ENCODE measurements at places on chromosomes 6 and 20.

DNA sequence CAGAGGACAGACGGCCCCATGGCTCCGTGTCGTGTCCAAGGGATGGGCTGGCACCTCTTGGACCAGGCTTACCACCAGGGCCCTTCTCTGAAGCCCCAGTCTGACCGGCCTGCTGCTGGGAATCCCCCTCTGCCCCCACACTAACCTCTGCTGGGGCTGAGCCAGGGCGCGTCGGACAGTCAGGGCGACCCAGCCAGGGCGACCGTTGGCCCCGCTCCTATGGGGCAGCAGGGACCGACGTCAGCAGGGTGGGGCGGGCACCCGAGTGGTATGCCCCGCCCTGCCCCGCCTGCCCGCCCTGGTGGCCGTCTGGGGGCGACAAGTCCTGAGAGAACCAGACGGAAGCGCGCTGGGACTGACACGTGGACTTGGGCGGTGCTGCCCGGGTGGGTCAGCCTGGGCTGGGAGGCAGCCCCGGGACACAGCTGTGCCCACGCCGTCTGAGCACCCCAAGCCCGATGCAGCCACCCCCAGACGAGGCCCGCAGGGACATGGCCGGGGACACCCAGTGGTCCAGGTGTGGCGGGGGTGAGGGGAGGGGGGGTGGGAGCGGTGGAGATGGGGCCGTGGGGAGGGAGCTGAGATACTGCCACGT, at the start of gene SLC17A9:
Gene SLC17A9, plus strand, starts transcription at position 337 of the 595 bp plus-strand sequence. Its CDS starts 122 bp downstream, at position 459.
- DNase-seq: peak; percentile 65

DNA sequence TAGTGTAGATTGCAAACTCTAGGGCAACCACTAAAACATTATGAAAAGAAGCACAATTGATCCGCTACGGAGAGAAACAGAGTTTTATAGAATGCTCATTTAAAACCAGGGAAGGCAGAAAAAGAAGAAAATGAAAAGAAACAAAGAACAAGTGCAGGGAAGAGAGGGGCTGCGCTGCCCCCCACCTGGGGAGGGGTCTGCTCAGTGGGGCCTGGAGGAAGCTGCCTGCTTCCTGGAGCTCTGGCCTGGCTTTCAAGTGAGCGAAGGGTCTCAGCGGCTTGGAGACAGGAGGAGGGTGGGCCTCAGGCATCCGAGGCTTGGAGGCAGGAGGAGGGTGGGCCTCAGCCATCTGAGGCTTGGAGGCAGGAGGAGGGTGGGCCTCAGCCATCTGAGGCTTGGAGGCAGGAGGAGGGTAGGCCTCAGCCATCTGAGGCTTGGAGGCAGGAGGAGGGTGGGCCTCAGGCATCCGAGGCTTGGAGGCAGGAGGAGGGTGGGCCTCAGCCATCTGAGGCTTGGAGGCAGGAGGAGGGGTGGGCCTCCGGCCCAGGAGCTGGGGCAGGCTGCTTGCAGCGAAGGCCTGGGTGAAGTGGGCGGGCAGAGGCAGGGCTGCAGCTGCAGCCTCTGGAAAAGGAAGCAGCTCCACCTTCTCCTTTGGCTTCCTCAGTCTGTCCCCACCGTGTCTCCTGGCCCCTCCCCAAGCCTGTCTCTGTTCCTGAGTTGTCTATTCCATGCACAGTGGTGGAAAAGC, 406.3 kb downstream of the TAF4 start:
- DNase-seq: no peak

DNA sequence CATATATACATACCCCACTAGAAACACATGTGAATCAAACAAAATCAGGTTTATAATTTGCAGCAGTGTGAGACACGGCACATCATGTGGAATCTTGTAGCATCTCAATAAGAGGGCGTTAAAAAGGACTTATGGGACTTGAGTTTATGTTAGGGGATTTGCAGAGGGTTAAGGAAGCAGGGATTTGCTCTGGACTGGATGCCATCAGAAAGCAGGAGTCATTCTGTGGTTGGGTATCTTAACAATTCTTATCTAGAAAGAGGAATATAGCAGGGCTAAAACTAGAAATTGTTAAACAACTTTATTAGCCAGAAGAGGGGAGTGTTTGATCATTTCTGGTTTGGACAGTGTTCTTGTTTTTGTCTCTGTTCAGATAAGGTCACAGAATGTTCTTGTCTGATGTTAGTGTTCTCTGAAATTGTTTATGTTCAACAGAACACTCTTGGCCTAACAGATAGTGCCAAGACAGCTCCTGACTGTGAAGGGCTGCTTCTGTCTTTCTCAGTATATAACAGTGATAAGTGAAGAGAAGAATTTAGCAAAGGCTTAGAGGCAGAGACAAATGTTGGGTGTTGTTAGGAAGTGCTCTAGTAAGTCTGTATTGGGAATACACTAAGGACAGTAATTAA, 39.2 kb downstream of the LIN28B start:
- DNase-seq: no peak

GRCh38 chr6:89941031-89941762, 46.9 kb downstream of the GJA10 start:
- DNase-seq: no peak

DNA sequence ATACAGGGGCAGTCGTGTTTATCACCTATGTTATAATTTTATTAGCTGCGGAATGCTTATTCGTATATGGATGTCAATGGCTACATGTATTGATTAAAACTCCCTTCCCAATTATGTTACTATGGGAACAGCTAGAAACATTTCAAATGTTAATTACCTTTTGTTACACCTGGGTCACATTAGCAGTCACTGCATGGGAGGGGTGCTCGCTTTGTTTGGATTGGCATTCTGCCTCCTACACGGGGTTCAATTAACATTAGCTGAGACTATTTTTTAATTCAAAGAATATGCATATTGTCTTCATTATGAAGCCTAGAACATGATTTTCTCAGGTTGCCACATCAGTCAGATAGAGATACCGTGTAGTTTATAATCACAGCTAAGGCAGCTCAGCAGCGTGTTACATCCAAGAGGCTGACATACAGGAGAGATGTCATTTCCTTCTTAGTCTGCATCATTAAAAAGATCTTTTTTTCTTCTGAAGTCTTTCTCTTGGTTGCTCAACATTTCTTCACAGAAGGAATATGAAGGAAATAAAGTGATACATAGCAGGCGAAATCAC, 76.2 kb upstream of the RPS6KA2 start:
- no peak for DNase-seq

DNA sequence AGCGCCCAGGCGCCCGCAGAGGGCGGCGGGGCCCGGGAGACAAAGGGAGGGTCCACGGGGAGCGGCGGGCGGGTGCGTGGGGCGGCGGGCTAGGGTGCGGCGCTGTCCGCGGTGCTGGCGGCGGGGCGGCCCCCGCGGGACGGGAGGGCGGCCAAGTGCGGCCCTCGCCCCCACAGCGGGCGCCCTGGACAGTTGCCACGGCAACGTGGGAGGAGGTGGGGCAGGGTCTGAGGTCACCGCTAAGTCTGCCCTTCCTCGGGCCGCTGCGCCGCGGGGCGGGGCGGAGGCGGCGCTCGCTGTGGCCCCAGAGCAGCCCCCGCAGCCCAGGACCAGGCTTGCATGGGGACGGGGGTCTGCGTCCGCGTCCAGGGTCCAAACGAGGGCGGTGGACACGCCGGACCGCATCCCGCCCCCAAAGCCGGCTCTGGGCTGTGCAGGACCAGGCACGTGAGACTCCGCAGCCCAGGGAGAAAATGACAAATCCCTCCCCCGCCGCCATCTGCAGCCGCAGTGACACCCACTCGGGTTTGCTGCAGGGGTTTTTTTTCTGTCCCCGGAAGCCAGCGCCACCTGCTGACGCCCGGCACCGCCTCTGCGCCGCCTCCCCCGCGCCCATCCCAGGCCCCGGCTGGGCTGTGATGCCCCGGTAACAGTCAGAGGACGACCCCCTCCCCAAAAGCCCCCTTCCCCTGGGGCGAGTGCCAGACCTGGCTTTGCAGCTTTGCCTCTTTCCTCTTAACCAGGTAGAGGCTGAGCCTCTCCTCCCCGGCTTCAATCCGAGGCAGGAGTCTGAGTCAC, 36.8 kb downstream of the YTHDF1 start:
- DNase-seq: peak; percentile 64

- DNase-seq: no peak
Observed at GRCh38 chr20:38209054-38209675, 44.1 kb upstream of the TGM2 start.

DNA sequence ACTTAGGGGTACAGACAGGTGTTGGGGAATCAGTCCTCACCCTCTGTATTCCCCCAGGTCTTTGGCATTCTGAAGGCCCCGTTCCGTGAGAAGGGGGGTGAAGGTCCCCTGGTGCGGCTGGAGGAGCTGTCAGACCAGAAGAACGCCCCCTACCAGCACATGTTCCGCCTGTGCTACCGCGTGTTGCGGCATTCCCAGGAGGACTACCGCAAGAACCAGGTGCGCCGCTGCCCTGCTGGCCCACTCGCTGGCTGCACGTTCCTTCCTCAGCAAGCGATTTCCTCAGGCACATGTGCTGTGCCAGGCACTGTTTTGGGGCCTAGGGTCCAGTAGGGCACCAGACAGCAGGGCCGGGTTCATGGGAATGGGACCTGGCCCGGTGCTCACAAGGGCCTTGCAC, 44.4 kb downstream of the UQCC2 start:
- no peak for DNase-seq

- no peak for DNase-seq
Observed at GRCh38 chr6:83126807-83127206, 59.3 kb downstream of the DOP1A start.

DNA sequence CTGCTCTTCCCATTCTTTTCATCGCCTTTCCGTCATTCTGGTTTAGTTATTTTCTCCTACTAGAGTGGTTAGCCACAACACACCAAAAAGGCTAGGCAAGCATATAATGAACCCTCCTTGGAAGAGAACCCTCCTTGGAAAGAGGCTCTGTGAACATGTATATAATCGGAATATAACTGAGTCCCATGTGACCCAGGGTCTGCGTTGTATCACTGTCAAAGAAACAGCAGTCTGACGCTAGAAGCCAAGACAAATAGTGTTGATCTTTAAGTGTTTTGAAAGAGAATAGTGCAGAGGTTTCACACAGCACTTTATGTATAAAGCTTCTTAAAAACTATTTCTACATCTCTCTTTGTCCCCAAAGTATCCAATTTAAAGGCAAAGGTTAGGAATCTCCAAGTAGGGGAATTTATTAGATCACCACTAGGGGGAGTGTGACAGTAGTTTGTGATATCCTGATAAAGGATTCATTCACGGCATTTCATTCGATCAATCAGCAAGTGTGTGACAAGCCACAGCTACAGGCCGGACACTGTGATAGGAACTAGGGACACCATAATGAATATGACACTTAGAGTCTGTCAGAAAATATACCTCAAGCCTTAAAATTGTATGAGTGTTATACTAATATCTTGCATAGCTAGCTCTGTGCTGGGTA, 395.3 kb downstream of the CD109 start:
- DNase-seq: no peak

DNA sequence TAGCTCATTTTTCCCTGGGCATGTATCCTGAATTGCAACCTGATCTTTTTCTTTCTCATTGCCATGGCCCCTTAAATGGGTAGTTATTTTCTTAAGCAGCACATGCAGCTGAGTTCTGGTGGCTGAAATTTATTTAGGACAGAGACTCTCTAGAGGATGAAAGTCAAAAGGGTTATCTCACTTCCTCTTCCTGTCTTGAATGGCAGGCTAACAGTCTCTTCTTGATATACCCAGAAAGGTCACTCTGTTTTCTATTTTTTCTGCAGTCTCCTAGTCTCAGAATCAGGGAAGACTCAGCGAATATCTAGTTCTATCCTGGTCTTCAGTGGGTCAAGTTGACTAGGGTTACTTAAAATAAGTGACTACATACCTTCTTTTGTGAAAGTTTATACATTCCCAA, 243.3 kb downstream of the EPHA7 start:
- DNase-seq: no peak

DNA sequence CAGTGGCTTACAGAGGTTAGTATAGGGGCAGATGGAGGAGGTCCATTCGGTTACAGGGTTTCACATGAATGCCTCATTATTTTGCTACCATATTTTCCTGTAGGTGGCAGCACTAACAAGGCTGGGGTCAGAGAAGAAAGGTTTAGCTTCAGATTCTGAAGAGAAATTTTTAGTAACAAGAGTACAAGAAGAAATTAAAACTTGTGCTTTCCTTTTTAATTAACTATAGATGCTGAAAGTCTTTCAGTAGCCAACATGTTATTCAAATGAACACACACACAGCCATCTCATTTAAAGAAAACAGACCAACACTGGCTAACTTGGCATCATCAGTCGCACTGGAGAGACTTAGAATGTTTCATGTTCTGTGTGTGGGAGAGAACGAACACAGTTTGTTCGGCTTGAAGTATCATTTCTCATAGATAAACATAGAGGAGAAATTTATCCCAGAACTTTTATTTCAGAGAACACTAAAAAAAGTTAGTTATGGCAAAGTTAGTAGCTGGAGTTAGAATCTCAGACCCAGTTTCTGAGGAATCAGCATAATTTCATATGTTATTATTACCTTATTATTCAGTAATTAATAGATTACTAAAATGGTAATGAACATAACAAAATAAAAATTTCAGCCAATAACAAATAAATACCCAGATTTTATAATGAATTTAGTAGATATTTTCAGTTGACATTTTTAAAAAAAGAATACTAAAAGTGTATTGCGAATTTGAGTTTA, 314.0 kb upstream of the RSPO3 start:
- DNase-seq: no peak

- DNase-seq: no peak
Observed at GRCh38 chr6:155543166-155543847, 87.7 kb upstream of the NOX3 start.

- no peak for DNase-seq
Observed at GRCh38 chr6:149209871-149210775, 107.4 kb upstream of the TAB2 start.

GRCh38 chr6:143363299-143363698, 87.2 kb downstream of the ADAT2 start:
- no peak for DNase-seq

DNA sequence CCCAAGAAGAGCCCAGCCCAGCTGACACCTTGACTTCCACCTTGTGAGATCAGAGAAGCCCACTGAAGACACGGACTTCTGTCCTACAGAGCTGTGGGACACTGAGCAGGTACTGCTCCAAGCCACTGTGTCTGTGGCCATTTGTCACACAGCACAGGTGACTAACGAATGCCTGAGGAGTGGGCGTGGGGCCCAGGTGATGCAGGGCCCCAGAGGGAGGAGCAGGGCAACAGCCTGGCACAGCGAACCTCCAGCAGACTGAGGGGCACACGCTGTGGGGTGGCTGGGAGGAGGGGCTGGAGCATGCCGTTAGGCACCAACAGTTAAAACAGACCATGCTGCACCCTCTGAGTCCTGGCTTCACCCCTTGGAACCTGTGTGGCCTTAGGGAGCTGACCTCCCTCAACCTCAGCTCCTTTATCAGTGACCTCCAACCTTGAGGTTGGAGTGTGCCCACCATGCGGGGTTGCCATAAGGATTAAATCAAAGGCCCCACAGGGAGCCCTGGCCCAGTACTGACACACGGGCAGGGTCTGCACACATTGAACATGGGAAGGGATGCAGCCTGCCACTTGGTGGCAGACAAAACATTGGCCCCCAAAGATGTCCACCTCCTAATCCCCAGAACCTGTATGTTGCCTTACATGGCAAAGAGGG, 119.9 kb upstream of the CST7 start:
- no peak for DNase-seq

GRCh38 chr6:166507809-166508564, 78.5 kb downstream of the RAMACL start:
- DNase-seq: no peak

GRCh38 chr20:35648836-35649235, 15.9 kb downstream of the CPNE1 start:
- no peak for DNase-seq
